Stimulated activated CD4-positive, alpha-beta T cell treated with anti-CD3 and anti-CD28 coated beads, Interleukin-1b, Interleukin-23, amount 100 ng/mL, for 1 hour (primary cell): ENCODE measurements at places on chromosomes 2 and 18.
A peak's percentile ranks its signal among the peaks of the same experiment; 100 is the strongest.

DNA sequence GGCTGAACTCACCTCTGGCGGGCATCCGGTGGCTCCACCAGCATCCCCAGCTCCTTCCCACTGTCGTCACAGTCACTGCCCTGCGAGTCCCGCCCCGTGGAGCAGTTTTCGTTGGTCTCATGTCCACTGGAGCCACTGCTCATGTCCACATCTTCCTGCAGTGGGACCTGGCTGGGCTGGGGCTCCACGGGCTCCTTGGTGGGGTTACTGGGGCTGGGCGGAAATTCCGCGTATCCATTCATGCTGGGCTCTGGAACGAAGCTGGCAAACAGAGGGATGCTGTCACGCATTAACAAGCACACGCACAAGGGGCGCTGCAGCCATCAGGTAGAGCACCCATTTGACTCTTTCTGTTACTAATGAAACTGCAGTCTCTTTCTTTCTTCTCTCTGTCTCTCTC is 10.7 kb downstream of the PER2 start:
- DNase-seq, result no peak

GRCh38 chr18:59837586-59837985 is 62.2 kb upstream of the PMAIP1 start:
- DNase-seq, result peak; percentile 10

DNA sequence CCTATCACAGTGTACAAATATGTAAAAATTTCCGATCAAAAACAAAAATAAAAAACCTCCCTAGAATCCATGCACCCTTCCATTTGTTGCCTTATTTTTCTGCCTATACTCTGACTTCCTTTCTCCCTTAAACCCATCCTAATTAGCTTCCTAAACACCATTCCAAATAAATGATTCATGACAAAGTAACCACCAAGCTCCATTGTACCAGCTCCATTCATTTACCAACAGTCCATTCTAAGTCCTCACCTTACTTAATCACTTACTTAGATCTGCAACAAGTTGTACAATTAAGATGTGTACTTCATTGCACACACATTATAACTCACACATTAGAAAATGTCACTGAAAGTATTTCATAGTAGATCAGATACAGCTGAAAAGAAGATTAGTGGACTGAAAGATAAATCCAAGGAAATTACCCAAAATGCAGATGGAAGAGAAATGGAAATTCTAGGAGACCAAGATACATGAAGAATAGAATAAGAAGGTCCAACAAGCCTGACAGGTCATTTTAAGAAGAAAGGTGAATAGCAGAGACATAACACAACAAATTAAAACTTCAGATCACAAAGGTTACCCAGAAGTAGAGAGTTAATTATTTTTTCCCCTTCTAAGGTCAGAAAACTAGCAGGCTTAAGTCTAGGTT is 154.6 kb downstream of the DYM start:
- no peak for DNase-seq

- DNase-seq, result no peak
Measured at GRCh38 chr18:77970814-77971213, 721.2 kb downstream of the GALR1 start.

DNA sequence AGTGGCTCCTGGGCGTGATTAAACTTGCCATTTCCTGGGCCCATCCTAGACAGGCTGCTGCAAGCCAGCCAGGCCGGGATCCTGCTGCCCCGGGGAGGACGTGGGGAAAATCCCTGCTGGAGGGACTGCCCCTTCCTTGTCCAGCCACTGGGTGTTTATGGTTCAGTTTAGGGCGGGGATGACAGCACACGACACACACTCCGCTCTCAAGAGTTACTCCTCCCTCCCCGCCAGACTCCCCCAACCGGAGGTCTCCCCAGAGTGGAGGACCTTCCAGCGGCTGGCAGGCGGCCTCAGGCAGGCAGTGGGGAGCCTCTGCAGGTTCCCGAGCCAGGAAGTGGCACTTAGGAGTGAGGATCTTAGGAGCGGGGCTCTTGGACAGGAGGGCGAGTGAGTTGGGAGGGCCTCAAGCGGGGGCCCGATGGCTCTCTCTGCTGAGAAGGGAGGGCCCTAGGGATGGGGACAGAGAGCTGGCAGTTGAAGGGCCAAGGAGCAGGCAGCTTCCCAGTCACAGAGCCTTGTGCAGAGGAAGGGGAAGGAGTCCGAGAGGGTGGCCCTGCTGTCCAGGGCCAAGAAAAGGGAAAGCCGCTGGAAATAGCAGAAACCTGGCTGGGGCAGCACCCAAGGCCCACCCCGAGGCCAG is 5.7 kb upstream of the GPR35 start:
- DNase-seq, result no peak
